IMR-90 (cell line): ENCODE measurements at places on chromosomes 5 and 9. TPM values are rescaled to one million over a fixed set of nuclear protein-coding genes. Genes with fewer than 3 reads are reported as not detected.

GRCh38 chr5:168750926-168751325 lies 171.8 kb upstream of the PANK3 start:
- no peak for DNase-seq

DNA sequence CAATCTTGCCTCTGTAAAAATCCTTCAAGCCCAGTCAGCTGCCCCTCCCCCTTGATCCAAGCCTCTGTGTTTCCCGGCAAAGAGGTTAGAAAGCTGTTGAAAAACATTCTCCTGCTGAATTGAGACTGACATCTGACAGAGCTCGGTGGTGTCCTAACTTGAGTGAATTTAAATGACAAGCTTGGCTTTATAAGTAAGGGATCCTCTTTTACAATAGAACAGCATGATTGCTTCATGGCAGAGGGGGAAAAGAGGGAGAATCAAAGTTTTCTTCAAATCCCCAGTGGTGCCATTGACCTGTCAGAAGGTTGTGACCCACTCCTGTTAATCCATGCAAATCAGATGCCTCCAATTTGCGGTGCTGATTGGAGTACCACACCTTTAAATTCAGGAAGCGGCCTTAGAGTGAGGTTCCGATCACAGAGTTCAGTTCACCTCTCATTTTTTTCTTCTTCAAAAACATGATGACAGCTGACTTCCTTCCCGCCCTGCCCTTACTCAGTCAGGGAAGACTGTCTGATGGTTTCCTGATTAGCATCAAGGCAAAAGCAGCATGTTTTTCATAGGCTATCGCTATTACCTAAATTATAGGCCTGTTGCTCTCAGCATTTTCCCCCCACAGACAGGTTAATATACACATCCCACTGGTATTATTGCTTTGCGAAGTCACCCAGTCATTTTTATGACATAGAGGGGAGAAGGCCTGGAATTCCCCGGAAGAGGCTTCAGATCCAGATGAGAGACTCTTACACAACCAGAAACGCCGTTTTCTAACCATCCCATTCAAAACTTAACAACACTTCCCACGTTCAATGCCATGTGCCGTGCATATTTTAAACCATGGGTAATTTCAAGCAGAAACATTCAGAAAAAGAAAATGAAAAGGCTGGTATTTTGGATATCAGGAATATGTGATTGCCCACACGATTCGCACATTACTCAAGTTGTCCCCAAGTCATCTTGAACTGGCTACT lies 141.4 kb downstream of the EBF1 start:
- DNase-seq = no peak

DNA sequence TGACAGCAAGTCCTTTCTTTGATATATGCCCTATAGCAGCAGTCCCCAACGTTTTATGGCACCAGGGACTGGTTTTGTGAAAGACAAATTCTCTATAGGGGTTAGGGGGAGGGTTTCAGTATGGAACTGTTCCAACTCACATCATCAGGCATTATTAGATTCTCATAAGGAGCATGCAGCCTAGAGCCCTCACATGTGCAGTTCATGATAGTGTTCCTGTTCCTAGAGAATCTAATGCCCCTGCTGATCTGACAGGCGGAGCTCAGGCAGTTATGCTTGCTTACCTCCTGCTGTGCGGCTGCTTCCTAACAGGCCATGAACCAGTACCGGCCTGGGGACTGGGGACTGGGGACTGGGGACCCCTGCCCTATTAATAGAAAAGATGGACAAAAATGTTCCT lies 2.7 kb upstream of the RAPGEF6 start:
- DNase-seq = no peak

Gene BSPRY
- not detected in 2 replicates for total RNA-seq

DNA sequence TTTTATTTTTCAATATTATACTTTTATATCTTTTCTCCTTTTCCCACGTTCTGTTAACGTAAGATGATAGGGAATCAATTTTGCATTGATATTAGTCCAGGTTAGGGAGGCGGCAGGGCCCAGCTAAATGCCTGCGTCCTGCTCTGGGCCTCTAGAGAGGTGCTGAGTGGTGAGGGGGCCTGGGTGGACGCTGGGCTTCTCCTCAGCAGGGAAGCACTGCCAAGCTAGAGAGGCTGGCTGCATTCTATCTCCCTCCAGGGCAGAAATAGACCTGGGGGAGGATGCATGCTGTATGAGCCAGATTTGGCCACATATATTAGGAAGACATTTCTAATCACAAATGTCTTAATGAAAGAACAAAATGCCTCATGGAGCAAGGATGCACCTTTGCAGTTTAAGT lies 43.6 kb upstream of the NKX2-5 start:
- no peak for DNase-seq

GRCh38 chr5:150636391-150637244 lies 3.8 kb upstream of the SYNPO start:
- DNase-seq = peak; percentile 68

Gene ZDHHC21
- total RNA-seq = 4.5 and 8.3 TPM in 2 replicates

DNA sequence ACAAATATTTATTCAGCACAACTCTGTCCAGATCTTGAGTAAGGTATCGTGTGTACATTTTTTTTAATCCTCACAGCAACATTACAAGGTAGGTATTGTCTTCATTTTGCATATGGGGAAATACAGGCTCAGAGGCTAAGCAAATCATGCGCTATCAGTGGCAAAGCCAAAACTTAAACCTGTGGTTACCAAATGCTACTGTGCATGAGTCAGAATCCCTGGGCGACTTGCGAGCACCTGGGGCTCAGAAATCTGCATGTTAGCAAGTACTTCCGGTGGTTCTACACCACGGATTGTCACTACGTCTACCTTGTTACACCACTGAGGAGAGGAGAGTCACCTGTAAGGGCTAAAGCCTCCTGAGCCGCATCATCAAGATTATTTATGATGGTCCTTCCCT lies 21.3 kb downstream of the C5orf58 start:
- DNase-seq = no peak

GRCh38 chr5:36305571-36306326 lies 4.0 kb upstream of the RANBP3L start:
- peak; percentile 38 for DNase-seq
